ENCODE measurements at places on chromosomes 4 and X. TPM values are rescaled to one million over a fixed set of nuclear protein-coding genes. Genes with fewer than 3 reads are reported as not detected.

DNA sequence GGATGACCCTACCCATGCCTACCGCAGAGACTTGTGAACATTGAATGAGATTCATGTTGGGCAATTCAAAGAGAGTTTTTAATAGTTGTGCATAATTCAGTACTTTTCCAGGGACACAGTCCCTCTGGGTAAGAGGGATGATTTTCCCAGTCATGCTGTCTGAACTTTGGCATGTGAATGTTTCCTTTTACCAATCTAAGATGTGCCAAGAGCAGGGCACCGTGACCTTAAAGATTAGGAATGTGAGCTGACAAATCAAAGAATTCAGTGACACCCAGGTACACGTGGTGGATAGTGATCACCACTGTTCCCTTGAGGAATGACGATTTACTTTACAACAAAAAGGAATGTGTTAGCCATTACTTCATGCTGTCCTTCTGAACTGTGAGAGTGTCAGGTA lies 515.6 kb downstream of the PPARGC1A start:
- H3K36me3 ChIP-seq: no peaks in the 10 kb centered on the region
- H3K4me3 ChIP-seq: no peak overlapping the region
- no peak for DNase-seq
- H3K4me1 ChIP-seq: no peaks in the 10 kb centered on the region
- no peaks in the 10 kb centered on the region for H3K27me3 ChIP-seq
- H3K27ac ChIP-seq: no peak overlapping the region

- H3K36me3 ChIP-seq: no peaks in the 10 kb centered on the region
- peaks cover 12% of the 10 kb centered on the region for H3K4me1 ChIP-seq
- no peak overlapping the region for H3K4me3 ChIP-seq
- no peaks in the 10 kb centered on the region for H3K27me3 ChIP-seq
Observed at GRCh38 chr4:90543419-90544170, 416.4 kb downstream of the CCSER1 start.

DNA sequence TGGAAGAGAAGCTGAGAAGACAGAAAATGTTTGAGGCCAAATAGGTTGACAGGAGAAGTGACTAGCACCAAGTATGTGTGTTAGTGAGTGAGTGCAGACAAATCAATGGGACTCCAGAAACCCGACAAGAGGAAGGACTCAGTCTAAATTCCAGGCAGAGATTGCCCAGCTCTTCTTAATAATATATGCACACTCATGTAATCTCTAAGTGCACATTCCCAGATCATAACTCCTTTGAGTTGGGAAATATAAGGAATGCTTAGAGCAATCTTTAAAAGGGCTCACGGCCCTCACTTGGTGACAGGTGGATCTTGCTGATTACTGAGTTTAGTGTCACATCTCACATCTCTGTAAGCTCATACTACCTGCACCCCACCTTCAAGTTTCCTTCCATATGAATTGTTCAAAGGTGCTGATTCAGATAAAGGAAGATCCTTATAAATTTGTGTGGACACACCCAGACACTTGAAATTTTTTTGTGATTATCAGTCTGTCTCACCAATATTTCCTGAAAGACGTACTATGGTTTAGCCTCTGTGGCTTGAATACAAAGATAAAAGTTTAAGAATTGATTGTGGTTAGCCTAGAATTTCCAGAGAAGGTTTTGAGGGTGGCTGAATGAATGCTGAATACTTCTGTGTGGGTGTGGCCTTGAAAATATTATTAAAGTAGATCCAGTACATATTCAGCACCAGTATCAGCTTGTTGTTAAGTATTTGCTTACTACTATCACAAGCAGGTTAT lies 205.1 kb upstream of the UGT8 start:
- no peak for DNase-seq
- H3K27me3 ChIP-seq: peaks cover 8% of the 10 kb centered on the region
- no peaks in the 10 kb centered on the region for H3K36me3 ChIP-seq
- H3K4me1 ChIP-seq: peaks cover 12% of the 10 kb centered on the region
- H3K4me3 ChIP-seq: no peak overlapping the region

- H3K4me1 ChIP-seq: no peaks in the 10 kb centered on the region
- no peak overlapping the region for H3K27ac ChIP-seq
- no peaks in the 10 kb centered on the region for H3K36me3 ChIP-seq
- no peak for DNase-seq
- H3K27me3 ChIP-seq: peaks cover 1% of the 10 kb centered on the region
Observed at GRCh38 chr4:81350040-81350439, 121.7 kb downstream of the RASGEF1B start.

- no peaks in the 10 kb centered on the region for H3K4me1 ChIP-seq
- H3K4me3 ChIP-seq: no peak overlapping the region
- H3K27ac ChIP-seq: no peak overlapping the region
- no peaks in the 10 kb centered on the region for H3K36me3 ChIP-seq
- H3K27me3 ChIP-seq: no peaks in the 10 kb centered on the region
Observed at GRCh38 chrX:134745636-134746409, 87.6 kb upstream of the PLAC1 start.

DNA sequence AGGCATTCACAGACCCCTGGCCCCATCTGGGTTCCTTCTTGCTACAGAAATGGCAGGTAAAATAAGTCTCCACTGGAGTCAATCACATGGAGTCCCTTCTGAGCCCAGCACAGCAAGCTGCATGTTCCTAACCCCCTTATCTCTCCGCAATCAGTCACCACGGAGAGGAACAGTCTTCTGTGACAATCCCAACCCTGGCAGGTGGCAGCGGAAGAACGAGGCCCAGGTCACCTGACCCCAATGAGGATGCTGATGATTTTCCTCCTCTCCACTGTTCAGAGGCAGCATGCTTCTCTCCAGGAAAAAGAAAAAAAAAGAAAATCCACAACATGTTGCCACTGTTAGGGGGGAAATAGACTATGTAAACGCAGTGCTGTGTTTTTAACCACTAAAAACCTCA lies 50.1 kb downstream of the TSPAN5 start:
- H3K27me3 ChIP-seq: no peaks in the 10 kb centered on the region
- no peaks in the 10 kb centered on the region for H3K36me3 ChIP-seq
- peaks cover 75% of the 10 kb centered on the region for H3K4me1 ChIP-seq
- no peak for DNase-seq
- H3K4me3 ChIP-seq: no peak overlapping the region
- H3K27ac ChIP-seq: no peak overlapping the region

GRCh38 chrX:47623540-47624027 lies 3.9 kb upstream of the SYN1 start:
- peak overlapping the region; percentile 73 for H3K4me3 ChIP-seq
- H3K27ac ChIP-seq: peak overlapping the region; percentile 8
- peaks cover 15% of the 10 kb centered on the region for H3K4me1 ChIP-seq

Gene YIPF7
- not detected for total RNA-seq

Gene SSX4
- total RNA-seq: not detected
